ENCODE measurements at places on chromosomes 2 and 18.

DNA sequence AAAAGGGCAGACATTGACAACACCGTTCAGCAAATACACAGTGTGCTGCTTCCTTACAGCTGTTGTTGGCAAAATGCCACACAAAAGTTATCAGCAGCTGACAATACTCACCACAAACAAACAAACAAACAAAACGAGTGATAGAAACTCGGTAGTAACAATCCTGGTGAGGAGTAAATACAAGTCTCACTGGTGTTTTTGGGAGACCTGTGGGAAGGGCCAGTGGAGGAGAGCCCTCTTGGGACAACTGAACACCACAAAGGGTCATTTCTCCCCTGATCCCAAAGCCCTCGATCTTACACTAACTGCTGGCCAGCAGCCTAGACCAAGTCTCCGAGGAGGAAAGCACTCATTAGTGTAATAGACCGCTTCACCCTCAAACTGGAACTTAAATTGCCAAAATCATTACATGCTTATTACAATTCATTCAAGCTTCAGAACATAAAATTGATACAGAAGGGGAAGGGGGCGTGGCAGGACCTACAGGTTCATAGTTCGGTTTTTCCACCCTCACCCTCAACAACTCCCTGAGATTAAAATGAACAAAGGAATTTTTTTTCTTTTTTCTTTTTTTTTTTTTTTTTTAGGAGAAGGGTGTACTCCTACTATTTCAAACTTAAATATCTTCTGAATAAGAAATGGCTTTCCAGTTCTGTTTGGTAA is 5.0 kb downstream of the AP1S3 start:
- DNase-seq = no peak

DNA sequence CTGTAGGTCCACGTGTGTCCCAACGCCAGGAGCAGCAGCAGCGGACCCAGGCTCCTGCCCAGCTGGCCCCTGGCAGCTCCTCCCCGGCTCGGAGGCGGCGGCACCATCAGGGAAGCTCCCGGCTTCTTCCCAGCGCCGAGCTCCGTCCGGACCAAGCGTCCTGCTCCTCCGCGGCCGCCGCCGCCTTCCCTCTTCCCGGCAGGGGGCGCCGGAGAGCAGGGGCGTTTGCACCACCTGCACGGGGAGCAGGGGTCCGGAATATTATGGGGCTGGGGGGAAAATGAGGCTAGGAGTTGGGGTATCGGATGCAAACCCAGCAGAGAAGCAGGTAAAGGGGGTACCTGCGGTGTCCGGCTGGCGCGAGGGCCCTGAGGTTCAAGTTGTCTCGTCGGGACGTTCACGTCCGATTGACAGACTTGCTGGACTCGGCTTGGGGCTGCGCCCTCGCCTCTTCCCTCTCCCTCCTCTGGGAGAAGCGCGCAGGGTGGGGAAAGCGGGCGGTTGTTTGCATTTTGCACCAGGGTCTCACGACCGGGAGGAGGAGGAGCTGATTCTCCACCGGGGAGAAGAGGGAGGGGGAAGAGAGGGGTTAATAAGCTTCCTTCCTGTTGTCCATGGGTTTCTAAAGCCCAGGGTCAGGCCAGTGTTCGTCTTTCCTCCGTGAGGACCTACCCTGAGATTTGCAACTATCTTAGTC is at the start of gene CCBE1:
Gene CCBE1 (minus strand): TSS at position 188 of the 697 bp plus-strand sequence.
- DNase-seq = peak; percentile 72

- DNase-seq = no peak
Measured at GRCh38 chr2:2542966-2543611, 212.0 kb upstream of the MYT1L start.

DNA sequence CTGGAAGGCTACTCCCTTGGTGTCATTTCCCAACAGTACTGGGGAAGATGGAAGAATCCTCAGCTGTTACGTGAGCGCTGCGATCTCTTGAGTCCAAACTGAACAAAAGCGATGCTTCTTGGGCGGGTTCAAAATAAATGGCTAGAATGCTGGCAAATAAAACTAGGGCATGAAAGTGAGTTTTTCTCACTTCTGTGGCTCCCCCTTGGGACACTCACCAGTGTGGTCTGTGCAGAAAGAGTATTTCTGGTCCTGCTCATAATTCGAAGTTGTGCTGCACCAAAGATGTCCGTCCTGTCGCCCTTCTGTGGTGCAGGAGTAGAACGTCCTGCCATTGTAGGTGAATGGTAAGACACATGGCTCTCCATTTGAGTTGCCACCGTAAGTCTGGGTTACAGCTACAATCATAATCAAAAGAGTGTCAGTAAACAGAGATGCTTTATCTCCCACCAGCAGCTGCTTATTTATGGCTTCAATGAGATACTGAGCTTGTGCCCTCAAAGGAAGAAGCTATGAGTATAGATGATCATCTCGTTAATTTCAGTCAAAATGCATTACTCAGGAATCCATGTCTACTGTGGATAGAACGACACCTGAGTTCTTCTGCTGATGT is 11.8 kb downstream of the FN1 start:
- DNase-seq = no peak

Data from transverse colon (tissue), 4 donors.